Stimulated activated naive CD4-positive, alpha-beta T cell (primary cell): ENCODE measurements at places on chromosomes 12 and 14.

- no peak for DNase-seq
Measured at GRCh38 chr12:130017591-130018449, 114.0 kb upstream of the TMEM132D start.

DNA sequence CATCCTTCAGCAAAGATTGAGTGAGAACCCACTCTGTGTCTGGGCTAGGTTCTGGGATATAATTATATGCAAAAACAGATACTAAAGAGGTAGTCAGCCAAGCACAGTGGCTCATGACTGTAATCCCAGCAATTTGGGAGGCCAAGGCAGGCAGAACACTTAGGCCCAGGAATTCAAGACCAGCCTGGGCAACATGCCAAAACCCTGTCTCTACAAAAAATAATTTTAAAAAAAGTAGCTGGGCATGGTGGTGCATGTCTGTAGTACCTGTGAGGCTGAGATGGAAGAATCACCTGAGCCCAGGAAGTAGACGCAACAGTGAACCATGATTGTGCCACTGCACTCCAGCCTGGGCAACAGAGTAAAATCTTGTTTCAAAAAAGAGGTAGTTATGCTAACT is 237.5 kb upstream of the HMGA2 start:
- DNase-seq = no peak

DNA sequence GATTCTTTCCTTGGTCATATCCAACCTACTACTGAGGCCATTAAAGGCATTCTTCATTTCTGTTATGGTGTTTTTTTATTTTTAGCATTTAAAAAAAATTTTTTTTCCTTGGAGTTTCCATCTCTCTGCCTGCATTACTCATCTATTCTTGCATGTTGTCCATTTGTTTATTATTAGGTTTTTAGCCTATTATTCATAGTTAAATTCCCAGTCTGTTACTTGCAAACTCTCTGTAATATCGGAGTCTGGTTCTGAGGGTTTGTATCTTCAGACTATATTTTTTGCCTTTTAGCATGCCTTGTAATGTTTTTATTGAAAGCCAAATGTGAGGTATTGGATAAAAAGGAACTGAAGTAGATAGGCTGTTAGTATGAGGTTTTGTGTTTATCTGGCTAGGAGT is 284.3 kb downstream of the FUT8 start:
- DNase-seq = no peak

- no peak for DNase-seq
Measured at GRCh38 chr14:105023791-105024480, 3.1 kb upstream of the CDCA4 start.

DNA sequence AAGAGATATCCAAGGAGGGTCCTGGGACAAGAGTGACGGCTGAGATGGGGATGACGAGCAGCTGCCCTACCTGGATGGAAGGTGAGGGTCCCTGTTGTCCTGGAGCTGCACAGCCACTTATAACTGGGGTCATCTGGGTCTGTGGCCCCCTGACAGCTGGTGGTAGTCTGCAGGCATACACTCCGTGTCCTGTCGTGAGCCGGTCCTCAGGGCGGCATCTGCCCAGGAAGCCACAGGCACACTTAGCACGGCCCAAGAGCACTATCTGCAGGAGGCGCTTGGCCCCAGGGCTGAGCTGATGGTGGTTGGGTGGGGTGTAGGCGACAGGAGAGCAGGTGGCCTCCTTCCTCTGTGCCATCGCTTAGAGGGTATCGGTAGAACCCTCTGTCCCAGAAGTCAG is 248.1 kb downstream of the CACNA1C start:
- no peak for DNase-seq

DNA sequence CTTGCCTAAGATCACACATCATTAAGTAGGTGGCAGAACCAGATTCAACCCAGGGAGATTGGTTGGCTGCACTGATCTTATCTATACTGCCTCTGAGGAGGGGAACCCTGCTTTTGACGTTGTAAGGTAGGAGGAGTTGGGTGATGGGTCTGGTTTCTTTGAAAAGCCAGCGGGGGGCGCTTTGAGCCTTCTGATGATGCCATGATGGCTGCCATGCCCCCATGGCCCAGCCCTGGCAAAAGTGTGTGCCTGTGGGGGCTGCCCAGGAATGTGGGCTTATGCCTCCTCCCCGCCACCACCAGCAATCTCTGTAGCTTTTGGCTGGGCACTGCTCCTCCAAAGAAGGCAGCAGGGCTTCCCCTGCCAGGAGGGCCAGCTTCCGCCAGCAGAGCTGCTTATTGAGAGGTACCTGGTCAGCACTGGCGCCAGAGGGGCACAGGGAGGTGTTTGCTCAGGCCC is 224.3 kb downstream of the SLC41A2 start:
- no peak for DNase-seq

DNA sequence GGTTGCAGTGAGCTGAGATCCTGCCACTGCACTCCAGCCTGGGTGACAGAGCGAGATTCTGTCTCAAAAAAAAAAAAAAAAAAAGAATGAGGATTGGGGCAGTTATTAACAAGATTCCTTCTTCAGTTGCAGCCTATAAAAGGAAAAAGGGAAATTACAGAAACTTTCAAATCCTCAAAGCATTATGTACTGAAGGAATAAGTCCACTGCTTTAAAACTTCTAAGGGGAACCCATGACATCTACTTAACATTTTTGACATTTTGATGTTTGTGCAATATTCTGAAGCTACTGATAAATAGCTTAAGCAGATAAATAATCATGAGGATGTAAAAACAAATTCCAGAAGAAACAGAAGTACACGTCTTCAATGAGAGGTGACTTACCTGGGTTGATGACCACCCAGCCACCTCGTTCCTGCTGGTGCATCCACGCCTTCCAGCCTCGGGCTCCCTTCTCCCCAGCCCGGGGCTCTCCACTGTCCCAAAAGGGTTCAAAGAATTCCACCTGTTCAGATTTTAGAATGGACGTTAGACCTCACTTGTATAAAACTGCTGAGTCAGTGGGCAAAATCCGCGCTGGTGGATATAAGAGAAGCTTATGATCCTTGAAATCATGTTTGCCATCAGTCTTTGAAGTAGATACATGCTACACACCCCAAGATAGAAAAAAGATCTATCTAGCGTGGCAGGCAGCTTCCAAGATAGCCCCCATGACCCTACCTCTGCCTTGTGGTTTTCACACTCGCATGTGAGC is 33.7 kb downstream of the NRDE2 start:
- DNase-seq = no peak

DNA sequence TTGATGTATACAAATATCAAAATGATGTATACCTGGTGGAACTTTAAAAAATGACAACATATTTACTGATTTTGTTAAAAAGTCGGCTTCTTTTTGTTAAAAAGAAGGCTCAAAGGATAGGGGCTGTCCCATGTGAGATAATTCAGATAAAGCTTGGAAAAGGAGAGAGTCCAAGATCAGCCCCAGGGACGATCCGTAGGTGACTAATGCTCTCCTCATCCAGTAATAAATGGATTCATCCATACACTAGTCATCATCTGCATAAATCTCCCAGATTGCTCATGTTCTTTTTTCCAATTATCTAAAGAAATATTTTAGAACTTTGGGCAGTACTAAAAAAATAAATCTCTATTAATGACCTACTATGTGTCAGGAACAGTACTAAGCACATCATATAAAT is 23.4 kb upstream of the FSCB start:
- no peak for DNase-seq

DNA sequence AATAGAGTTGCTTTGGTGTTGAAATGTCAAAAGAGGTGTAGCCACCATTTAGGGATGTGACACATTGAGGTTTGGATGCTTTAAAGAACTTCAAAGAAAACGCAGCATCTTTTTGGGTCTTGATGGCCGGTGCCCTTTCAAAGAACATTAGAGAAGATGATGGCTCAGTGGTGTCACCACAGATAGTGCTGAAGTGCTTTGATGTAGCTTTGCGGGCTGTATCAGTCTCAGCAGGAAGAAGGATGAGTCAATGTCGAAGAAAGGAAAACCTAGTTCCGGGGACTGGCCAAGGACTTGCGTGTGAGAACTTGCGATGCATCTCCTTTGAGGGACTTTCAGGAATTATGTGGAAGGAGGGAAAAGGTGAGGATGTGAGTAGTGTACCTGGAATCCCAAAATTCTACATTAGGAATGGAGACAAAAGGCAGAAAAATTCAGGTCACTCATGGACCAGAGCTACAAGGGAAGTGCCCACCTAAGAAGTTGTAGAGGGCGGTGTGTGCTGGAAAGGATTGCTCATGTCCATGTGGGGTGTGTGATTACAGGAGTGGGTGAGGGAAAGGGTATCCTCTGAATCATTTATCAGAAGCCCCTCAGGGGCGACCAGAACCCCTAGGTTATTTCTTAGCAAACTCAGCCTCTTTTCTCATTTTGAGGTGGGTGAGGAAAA is 39.7 kb upstream of the GZMB start:
- DNase-seq = peak; percentile 54

DNA sequence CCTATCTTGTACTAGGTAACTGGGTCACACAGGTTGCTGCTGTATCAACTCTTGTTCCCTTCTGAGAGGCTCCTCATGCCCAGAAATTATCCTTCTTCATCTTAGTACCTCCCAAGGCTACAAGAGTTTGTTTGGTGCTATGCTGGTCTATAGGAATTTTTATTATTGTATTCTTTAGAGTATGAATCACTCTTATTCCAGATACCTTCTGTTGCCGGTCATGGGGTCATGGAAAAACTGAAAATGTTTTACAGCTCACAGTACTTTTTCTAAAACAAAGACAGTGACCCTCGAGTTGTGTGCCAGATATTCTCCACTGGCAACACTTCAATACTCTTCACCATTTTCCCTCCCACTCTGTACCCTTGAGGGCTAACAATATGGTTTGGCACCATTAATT is 1598.0 kb upstream of the TMEM132C start:
- no peak for DNase-seq

DNA sequence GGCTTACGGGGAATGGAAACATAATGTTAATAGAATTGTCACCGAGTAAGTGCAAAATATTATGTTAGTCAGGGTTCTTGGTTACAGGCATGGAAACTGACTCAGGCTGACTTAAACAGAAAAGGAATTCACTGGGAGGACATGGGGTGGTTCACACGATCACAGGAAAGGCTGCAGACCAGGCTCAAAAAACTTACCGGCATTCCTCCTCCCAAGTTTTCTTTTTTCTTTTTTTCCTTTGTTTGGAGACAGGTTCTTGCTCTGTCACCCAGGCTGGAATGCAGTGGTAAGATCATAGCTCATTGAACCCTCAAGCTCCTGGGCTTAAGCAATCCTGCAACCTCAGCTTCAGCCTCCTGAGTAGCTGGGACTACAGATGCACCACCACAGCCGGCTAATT is 11.9 kb upstream of the UBE2N start:
- DNase-seq = no peak

DNA sequence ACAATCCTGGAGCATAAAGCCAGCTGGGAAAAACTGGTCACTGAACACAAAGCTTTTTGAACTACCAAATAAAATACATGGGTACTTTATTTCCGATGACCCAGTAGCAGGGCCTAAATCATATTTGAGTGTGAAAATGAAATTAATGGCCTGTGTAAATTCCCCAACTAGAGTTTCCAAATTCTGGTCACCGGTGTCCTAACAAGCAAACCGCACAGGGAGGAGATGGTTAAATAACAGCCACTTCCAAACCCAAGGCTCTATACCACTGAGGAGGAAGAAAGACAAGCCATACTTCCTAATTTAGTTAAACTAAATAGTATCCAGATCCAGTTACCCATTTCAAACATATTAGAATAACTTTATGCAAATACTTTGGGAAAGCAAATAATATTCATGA is 40.1 kb upstream of the DUSP6 start:
- DNase-seq = no peak

DNA sequence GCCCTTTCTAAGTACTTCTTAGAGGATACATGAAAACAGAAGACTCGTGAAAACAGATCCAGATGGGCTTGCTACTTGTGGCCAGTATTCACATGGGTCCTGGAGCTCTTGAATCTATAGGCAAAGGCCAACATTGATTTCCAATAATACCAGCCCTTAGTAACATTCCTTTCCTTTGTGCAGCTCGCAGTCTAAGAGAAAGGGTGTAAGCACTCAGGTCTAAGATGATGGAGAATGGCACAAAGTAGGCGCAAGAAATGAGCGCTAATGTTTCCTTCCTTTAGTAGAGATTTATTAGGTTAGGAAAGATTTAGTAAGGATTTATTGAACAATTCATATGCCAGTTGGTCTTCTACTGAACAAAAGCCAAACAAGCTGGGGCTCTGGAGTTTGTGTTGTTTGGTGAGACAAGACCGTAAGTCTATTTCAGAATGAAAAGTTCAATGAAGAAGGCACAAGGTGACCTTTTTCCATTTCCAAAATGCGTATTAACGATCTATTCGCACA is 525 bp downstream of the RNU6-8 start:
- DNase-seq = no peak

DNA sequence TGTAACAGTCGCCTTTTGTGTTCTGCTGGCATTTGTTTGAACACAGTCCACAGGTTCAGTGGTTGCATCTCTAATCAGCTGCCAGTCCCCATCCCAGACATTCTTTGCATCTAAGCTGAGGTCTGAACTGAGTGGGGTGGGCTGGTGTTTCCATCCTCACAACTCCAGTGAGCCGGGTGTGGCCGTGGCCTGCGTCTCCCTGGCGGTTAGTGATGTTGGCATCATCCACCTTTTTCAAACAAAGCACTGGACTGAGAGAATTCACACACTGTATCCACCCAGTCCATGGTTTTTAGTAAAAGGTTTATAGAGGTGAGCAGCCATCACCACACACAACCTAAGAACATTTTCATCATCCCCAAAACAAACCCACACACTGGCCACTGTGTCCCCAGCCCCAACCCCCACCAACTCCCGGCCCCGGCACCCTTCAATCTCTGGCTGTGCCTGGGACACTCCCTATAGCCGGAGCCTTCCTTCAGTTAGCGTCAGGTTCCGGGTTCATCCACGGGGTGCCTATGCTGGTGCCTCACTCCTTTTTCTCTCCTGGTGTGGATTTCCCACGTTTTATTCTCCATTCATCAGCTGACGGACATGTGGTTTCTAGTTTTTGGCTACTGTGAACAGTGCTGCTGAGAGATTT is 6.5 kb downstream of the DDX51 start:
- DNase-seq = no peak

GRCh38 chr14:102838501-102838900 is 61.3 kb downstream of the TRAF3 start:
- DNase-seq = no peak

DNA sequence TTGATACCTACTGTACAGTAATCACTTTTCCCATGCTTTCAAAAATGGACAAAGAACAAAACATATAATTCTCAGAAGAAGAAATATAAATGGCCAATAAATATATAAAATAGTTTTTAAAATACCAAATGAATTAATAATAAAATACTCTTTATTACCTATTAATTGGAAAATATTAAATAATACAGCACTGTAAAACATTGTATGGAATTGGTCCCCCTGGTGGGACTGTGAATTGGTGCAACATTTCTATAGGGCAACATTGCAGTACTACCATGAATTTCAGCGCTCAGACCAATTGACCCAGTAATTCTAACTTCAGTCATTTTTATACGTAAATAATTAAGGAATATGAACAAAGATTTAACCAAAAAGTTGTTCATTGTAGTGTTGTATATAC is 162.6 kb downstream of the PELI2 start:
- no peak for DNase-seq
